Stimulated activated naive CD8-positive, alpha-beta T cell treated with anti-CD3 and anti-CD28 coated beads, Interleukin-15, amount 100 ng/mL, for 72 hours (primary cell): ENCODE measurements at places on chromosomes 2 and 18.

DNA sequence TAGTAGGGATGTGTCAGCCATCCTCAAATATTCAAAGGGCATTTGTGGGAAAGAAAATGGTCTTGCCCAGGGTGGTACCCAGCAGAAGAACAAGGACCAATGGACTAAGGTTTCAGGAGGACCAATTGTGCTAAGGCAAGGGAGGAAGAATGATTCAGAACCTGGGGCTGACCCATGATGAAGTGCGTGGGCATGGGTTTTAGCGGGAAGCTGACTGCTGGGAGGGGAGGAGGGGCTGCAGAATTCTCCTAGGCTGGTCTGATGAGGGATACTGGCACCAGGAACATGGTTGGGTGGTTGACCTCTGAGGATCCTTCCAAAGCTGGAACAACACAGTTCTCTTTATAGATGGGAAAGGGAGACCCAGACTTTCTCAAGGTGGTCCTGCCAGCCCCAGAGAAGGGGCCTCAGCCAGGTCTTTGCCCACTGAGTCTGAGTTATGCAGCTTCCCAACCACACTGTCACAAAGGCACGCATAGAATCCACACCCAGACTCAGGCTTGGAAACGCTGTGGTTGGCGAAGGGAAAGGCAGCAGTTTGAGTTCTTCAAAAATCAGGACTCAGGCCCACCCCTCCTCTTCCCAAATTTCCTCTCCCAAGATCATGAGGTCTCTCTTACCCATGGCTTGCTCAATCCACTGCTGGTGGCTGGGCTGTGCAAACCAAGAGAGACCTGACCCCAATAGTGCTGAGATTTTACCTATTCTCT, 37.3 kb downstream of the MARCO start:
- DNase-seq = no peak

- no peak for DNase-seq
Observed at GRCh38 chr18:63283305-63284094, 36.1 kb downstream of the BCL2 start.

- no peak for DNase-seq
Observed at GRCh38 chr2:175431101-175431946, 249.8 kb upstream of the ATP5MC3 start.

GRCh38 chr2:126480033-126480432, 175.9 kb upstream of the GYPC start:
- DNase-seq = no peak

- no peak for DNase-seq
Observed at GRCh38 chr2:127007652-127008051, 99.3 kb downstream of the BIN1 start.

- no peak for DNase-seq
Observed at GRCh38 chr18:27138079-27138478, 47.0 kb downstream of the CHST9 start.
